ENCODE measurements at places on chromosomes 1 and 21.
A peak's percentile ranks its signal among the peaks of the same experiment; 100 is the strongest.

- DNase-seq = no peak
Measured at GRCh38 chr1:52404975-52405338, 555 bp downstream of the PRPF38A start.

DNA sequence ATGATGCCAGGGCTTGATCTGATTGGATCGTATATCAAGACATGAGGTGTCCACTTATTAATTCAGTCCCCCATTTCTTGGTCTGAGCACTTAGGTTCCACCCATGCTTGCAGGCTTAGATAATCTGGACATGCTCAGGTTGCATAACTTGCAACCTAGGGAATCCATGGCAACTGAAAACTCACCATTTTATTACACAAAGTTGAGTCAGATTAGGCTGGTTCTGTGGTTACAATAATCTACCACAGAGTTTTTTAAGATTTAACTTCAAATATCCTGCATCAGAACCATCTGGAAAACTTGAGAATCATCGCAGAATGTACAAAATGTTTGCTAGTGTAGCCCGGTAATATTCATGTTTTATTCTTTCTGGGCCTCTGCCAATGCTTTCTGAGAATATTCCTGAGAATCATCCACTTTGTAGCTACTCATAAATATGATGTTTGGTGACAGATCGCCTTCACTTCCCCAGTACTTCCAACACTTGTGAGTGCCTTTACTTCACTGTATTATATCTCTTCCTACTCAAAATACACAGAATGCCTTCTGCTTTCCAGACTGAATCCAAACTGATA, 707.2 kb upstream of the ADAMTS5 start:
- peak; percentile 89 for DNase-seq

- DNase-seq = no peak
Measured at GRCh38 chr1:109134423-109134822, 20.5 kb downstream of the ELAPOR1 start.

DNA sequence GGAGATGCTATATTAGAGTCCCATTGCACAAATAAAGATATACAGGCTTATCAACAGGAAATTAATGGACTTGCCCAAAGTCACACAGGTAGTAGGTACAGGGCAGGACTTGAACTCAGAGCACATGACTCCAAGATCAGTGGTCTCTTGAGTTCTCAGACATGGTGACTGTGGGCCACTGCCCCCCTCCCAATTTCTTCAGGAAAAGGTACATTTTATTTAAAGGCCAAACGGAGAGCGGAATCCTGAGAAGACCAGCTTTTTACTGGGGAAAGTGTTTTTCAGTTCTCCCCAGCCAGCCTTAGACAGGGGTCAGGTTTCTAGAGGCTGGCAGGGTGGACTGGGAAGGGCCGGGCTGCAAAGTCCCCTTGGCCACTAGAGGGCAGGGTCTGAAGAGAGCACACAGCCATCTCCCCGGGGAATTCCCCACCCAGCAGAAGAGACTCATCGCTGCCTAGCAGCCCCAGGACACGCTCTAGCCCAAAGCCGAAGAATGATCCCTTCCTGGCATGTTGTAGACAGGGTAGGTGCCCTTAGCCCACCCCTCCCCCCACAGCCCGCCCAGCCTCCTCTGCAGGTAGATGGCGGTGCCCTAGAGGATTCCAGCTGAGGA, 29.7 kb downstream of the ACP6 start:
- peak; percentile 81 for DNase-seq

DNA sequence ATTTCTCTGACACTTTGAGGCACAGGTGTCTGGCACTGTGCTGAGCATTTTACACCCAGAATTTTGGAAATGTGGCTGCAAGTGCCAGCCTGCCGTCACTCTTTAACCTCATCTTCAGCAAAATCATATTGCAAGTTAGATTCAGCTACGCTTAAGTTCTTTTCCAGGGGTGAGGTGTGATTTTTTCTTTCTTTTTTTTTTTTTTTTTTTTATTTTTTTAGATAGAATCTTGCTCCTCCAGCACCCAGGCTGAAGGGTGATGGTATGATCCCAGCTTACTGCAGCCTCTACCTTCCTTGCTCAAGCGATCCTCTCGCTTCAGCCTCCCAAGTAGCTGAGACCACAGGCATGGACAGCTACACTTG, 2.5 kb upstream of the RCC2 start:
- no peak for DNase-seq

DNA sequence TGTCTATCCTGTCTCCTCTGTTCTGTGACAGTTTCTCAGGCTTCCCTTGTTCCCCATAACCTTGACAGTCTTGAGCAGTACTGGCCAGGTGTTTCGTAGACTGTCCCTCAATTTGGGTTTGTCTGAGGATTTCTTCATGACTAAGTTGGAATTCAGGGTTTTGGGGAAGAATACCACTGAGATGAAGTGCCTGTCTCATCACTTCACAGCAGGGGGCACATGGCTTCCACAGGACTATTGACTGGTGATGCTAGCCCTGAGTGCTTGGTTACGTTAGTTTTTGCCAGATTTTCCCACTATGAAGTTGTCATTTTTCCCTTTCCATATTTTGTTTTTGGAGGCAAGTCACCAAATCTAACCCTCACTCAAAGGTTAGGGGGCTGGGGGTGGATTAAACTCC, 45.7 kb downstream of the CDCP2 start:
- peak; percentile 70 for DNase-seq

DNA sequence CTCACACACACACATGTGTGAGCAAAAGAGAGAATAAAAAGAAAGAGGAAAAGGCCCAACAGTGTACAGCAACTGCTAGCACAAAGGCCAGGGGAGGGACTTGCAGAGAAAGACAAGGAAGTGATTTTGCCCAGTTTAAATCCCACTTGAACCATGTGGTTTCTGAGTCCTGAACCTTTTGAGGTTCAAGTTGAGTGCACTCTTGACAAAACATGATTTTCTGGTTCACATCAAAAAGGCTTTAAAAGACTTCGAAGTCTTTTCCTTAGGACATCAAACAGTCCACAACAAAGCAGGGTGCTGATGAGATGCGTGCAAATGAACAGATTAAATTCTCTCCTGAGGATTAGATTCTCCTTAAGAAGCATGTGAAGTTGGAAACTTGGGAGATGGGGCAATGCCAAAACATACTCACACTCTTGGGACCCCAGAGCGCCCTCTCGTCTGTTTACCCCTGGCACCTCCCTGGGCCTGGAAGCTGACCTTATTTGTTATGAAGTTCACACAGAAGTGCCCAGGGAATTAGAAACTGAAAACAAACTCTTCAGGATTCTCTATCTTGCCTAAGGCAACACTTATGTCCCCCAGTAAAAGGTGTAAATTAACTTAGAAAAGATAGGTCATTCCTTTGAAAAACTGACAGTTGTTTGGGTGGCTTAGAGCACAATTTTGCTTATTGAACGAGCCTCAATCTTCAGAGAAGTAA, 31.5 kb downstream of the RNF220 start:
- DNase-seq = no peak

DNA sequence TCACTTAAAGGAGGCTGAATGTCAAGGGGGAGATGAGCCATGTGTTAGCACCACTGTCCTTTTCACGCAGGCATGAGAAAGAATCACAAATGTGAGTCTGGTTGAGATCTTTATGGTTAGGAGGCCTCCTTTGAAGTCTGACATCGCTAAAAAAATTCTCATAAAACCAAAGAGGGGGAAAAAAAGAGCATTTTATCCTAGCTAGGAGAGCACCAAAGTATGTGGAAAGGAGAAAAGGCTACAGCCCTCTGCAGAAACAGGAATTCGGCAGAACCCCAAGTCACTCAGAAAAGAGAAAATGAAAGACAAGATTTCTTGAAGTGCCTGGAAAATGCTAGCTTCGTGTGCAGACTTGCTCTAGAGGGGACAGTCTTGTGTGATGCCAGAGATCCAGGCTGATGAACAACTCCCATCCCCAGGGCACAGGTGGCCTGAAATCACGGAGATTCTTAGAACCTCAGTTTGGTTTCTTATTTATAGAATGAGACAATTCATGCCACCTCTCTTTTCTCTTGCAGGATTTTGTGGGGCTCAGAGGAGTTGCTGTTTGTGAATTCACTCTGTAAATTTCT, 61.5 kb downstream of the RUNX1 start:
- peak; percentile 29 for DNase-seq

DNA sequence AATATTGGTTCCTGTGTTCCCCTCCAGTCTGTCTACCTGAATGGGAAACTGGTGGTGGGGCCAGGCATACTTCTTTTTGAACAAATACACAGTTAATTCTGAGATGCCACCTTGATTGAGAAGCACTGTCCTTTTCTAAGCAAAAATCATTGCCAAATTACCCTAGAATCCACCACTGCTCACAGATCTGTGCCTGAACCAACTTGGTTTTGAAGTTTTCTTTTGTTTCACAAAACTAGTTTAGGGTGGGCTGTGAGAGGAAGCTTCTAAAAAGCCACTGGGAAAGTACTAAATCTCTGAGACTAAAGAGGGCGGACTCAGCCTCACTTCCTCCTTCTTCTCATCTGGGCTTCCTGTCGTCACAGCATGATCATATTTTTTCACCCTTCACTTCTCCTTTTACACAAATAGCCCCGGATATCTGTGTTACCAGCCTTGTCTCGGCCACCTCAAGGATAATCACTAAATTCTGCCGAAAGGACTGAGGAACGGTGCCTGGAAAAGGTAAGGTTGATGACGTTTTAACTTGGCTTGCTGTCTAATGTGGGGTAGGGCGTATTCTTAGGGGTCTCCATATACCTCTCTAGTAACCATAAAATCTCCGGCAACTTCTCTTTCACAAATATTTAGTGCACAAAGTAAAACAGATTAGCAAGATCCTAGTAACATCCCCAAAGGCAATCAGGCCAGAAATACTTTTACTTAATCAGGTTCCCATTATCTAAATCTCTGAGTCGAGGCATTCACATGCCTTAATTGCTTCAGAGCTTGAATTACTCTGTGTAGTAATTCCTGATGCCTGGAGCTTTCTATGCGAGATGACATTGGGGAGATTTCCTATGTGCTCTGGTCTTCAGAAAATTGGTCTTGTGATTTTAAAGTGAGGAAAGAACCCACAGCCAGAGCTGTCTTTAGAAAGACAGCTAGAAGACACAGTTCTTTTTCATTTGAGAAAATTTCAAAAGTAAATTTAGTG, at the start of gene CD53:
TSS of gene CD53 (plus strand) at position 404 of the 976 bp plus-strand sequence. CDS start 18,261 bp downstream, outside the sequence.
- DNase-seq = no peak

GRCh38 chr1:13687151-13687715, 12.8 kb upstream of the PRDM2 start:
- DNase-seq = no peak

- DNase-seq = no peak
Measured at GRCh38 chr1:6100861-6101783, 55.4 kb downstream of the KCNAB2 start.

DNA sequence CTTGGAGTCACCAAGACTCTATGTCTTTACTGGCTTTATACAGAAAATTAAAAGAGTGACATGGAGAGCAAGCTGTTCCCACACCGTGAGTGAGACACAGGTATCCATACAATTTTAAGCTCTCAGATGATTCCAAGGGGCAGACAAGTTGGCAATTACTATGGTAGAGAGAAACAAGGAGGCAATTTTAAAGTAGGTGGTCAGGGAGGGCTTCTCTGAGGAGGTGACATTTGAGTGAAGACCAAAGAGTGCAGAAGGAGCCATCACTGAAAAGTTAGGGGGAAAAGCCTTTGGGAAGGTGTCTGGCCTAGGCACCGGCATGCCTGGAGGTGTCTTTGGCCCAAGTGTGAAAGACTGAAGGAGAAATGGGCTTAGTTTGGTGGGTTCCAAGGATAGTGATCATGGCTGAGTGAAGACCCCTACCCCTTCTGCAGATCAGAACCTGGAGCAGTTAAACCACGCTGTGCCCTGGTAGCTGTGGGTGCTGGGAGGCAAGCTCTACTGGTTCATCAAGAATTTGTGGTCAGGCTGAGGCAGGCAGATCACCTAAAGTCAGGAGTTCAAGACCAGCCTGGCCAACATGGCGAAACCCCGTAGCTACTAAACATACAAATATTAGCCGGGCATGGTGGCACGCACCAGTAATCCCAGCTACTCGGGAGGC, 10.4 kb downstream of the IFI6 start:
- DNase-seq = no peak

- no peak for DNase-seq
Measured at GRCh38 chr1:218817071-218817470, 356.6 kb upstream of the LYPLAL1 start.

DNA sequence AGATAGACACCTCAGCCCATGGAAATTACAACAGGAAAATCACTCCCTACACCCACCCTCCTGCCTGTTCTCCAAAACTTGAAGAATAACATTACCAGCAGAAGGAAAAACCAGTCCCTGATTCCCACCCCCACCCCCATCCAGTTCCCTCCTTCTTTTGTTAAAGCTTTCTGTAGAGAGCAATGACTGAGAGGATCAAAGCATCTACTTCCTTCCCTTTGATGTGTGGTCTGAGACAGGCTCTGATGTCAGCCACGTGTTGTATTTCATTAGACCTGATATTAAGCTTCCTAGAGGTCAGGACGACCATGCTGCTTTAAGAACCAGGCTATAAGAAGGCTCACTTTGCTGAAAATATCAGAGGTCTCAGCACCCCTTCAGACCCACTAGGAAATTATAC, 73.9 kb upstream of the HAO2 start:
- DNase-seq = no peak

GRCh38 chr1:9087411-9088125, 18.1 kb upstream of the SLC2A5 start:
- no peak for DNase-seq

All from fibroblast of skin of scalp (primary cell).